Chondrocyte (in vitro differentiated cells): ENCODE measurements at places on chromosomes 12 and 14.

- no peaks in the 10 kb centered on the region for H3K27me3 ChIP-seq
- peaks cover 46% of the 10 kb centered on the region for H3K4me1 ChIP-seq
- no peak for DNase-seq
- no peak overlapping the region for H3K27ac ChIP-seq
- H3K36me3 ChIP-seq: peaks cover 7% of the 10 kb centered on the region
Observed at GRCh38 chr12:21502872-21503271, 1.3 kb downstream of the GOLT1B start.

DNA sequence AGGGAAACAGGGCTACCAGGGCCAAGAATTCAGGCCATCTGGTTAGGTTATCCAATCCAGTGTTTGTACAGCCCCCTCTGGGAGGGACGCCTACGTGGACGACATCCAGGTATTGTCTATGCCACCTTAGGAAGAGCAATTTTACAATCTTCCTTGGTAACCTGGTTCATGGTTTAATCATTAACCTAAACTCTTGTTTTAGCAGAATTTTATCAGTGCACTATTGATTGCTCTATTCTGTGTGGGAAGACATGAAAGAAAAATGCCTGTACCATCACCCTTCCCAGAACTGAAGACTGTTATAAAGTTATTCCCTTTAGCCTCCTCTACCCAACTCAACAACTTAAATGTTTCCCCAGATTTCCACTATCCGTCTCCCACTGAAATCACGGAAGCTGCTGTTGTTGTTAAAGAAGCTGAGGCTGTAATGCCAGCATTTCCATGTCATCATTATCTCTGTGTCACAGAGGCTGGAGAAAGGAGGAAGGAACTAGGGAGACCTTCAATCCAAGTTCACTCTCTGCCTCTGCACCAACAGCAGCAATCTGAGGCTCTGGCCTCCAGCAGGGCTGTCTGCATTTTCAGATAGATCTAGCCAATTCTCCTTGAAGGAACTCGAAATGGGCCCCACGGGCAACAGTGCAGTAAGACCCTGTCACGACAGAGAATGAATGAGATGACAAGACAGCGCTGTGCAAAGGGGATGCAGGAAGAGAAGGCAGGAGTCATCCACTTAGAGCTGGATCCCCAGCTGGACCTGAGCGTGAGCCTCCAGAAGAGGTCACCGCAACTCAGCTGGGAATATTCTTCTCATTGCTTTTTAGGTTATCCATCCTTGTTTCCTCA, 183.4 kb upstream of the GZMB start:
- peaks cover 17% of the 10 kb centered on the region for H3K4me1 ChIP-seq
- no peak overlapping the region for H3K4me3 ChIP-seq
- H3K27me3 ChIP-seq: peaks cover 19% of the 10 kb centered on the region

DNA sequence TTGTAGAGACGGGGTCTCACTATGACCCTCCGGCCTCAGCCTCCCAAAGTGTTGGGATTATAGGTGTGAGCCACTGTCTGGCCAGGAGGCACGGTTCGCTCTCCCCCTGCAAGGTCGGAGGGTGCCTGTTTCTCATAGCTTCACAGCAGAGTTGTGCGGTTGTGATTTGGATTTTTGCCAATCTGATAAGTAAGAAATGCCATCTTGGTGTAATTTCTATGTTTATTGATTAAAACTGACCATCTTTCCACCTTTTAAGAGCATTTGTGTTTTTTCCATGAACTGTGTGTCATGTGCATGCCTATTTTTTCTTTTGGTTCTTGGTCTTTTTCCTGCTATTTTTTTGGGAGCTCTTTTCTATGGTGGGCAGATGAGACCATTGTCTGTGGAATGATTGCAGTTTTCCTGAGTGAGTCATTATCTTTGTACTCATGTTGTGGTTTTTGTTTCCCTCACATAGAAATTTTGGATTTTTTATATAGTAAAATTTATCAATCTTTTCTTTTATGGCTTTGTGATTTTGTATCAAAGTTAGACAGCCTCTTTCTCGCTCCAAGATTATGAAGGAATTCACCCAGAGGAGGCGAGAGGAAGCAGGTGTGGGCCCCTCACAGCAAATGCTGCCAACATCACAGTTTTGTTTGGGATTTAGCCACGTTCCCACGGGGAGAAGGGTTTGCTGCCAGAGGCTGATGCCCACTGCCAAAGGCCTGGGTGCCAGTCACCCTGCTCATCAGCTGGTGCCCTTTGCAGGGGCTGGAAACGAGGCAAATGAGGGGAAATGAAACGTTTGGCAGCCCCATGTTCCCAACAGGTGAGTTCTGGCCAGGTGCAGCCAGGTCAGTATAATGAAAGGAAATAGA, 47.2 kb downstream of the RFX4 start:
- peaks cover 29% of the 10 kb centered on the region for H3K4me1 ChIP-seq
- no peak for DNase-seq
- no peak overlapping the region for H3K4me3 ChIP-seq
- H3K36me3 ChIP-seq: no peaks in the 10 kb centered on the region
- no peaks in the 10 kb centered on the region for H3K27me3 ChIP-seq

GRCh38 chr14:63299351-63300110, 19.2 kb downstream of the GPHB5 start:
- no peak overlapping the region for H3K27ac ChIP-seq
- DNase-seq: no peak
- H3K27me3 ChIP-seq: peaks cover 2% of the 10 kb centered on the region
- no peak overlapping the region for H3K4me3 ChIP-seq
- peaks cover 15% of the 10 kb centered on the region for H3K4me1 ChIP-seq

DNA sequence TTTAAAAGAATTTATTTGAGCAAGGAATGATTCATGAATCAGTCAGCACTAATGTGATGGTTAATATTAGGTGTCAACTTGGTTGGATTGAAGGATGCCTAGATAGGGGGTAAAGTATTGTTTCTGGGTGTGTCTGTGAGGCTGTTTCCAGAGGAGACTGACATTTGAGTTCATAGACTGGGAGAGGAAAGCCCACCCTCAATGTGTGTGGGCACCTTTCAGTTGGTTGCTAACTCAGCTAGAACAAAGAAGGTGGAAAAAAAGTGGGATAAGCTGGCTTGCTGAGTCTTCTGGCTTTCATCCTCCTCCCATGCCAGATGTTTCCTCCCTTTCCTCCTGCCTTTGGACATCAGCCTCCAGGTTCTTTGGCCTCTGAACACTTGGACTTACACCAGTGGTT, 47.2 kb downstream of the TESPA1 start:
- peaks cover 6% of the 10 kb centered on the region for H3K4me1 ChIP-seq
- H3K36me3 ChIP-seq: no peaks in the 10 kb centered on the region
- H3K27me3 ChIP-seq: peaks cover 4% of the 10 kb centered on the region
- no peak overlapping the region for H3K4me3 ChIP-seq
- DNase-seq: no peak
- no peak overlapping the region for H3K27ac ChIP-seq

GRCh38 chr14:99516156-99516870, 35.1 kb downstream of the CCNK start:
- no peaks in the 10 kb centered on the region for H3K27me3 ChIP-seq
- no peak overlapping the region for H3K27ac ChIP-seq
- H3K36me3 ChIP-seq: no peaks in the 10 kb centered on the region
- H3K4me3 ChIP-seq: no peak overlapping the region
- peak; percentile 87 for DNase-seq
- H3K4me1 ChIP-seq: peaks cover 12% of the 10 kb centered on the region

GRCh38 chr12:115752913-115753726, 524.4 kb downstream of the MED13L start:
- H3K4me3 ChIP-seq: no peak overlapping the region
- H3K4me1 ChIP-seq: no peaks in the 10 kb centered on the region
- peaks cover 42% of the 10 kb centered on the region for H3K27me3 ChIP-seq
- DNase-seq: no peak
- H3K27ac ChIP-seq: no peak overlapping the region
